Heart left ventricle (tissue), 16 donors: ENCODE measurements at places on chromosomes 6 and 20. TPM values are rescaled to one million over a fixed set of nuclear protein-coding genes. Genes with fewer than 3 reads are reported as not detected.

DNA sequence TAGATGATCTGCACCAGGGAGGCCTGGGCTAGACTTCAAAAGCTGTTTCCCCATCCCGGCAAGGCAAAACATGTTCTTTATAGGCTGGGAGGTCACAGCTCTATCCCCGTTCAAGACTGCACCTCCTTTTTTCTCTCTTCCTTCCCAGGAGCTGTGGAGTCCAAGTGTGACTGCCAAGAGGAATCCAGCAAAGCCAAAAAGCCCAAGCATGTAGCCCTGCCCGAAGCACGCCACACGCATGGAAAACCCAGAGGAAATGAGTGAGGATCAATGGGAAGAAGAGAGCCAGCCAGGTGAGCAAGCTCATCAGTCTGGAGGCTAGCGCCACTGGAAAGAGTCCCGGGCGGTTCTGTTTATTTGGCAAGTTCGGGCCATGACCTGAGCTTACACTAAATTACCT lies 240.4 kb downstream of the PRL start:
- DNase-seq, result no peak

DNA sequence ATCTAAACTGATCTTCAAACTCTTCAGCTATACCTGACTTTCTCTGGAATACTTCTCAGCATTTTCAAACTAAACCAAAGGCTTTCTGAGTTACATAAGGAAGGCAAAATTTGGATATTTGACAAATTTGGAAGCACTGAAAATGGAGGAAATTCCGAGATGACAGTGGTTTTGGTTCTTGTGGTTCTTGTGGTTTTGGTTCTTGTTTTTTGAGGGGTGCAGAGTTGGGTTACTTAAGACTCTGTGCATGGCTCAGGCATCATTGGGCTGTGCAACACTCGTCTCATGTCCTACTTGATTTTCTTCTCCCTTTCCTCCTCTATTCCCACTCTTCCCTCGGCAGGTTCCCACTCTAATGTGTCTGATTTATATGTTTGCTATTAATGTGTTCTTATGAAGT lies 78.0 kb downstream of the SLC22A3 start:
- no peak for DNase-seq

DNA sequence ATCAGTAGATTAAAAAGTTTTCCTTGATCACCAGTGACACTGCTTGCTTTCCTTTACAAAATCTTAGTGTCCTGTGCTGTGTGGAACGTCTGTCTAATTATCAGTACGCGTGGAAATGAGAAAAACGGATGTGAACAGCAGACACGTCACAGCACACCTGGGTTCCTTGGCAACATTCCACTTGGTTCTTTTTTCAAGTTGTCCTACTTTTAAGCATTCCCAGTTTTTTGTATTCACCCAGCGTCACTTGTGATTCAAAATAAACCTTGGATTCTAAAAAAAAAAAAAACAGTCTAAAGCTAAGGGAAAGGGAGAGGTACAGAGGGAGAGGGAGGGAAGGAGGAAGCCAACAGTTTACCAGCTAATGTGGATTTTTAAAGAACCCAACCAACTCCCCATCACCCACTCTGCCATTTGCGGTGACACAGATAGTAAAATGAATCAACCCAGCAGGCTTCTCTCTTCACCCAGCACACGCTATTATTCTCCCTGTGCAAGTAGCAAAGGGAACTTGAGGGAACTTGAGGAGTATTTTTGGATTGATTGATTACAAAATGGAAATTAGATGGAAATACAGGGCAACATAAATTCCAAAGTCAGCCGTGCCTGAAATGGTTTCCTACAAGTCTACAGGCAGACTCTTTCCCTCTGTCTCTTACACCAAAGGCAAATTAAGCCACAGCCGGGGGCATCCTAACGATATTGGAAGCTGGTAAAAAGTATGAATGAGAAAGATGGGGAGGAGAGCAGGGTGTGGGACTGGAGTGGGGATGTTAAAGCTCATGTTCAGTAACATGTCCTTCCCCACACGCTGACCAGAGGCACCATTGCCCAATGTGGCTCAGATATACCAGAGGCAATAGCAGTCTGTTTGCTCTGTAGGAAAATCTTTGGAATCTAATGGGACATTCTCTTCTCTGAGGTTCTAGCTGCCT lies 129.8 kb downstream of the SASH1 start:
- no peak for DNase-seq

DNA sequence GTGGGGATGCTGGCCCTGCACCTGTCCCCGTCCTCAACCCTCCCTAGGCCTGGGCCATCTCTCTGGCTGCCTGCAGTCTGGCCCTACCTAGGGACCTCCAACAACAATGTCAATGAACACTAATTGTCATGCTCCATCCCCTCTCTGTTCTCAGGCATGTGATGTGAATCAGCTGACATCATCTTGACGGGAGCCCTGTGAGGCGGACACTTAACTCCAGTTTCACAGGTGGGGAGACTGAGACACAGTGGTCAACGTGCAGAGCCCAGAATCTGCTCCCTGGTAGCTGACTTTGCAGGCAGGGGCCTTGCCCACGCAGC lies 762 bp upstream of the TCEA2 start:
- DNase-seq, result no peak

- DNase-seq, result no peak
Measured at GRCh38 chr20:34082232-34082887, 29.7 kb downstream of the EIF2S2 start.

DNA sequence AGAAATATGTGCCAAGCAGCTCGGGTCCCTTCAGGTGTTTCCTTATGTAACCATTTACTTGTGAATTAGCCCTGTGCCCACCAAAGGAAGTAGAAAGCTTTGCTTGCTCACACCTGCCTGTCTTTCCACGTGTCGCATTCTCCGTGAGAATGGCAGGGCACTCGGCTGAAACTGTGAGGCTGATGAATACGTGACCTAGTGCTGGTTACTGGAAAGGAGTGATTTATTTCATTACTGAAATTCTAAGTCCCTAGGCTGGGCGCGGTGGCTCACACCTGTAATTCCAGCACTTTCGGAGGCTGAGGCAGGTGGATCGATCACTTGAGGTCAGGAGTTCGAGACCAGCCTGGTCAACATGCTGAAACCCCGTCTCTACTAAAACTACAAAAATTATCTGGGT lies 45.9 kb upstream of the TULP1 start:
- no peak for DNase-seq

- DNase-seq, result no peak
Measured at GRCh38 chr6:133587546-133588160, 301.3 kb upstream of the TCF21 start.

- no peak for DNase-seq
Measured at GRCh38 chr20:21507400-21508229, 6.2 kb downstream of the NKX2-2 start.

GRCh38 chr20:47215653-47216397 lies 140.7 kb downstream of the ZMYND8 start:
- DNase-seq, result no peak

DNA sequence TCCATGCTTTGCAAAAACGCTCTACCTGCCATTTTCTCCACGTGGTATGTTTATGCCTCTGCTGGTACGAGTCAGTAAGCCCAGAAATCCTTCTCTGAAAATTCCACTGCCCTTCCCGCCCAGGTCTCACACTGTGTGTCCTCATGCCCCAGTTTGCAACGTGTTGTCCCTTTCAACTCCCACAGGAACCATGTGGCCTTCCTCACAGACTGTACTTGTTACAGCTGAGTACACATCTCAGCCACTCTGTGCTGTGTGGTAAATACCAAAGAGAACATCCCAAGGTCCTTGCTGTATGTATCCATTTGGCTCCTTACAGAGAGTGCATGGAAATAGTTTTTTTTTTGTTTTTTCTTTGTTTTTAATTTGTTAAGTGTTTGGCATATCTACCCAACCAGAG lies 56.9 kb downstream of the RTN4IP1 start:
- no peak for DNase-seq

DNA sequence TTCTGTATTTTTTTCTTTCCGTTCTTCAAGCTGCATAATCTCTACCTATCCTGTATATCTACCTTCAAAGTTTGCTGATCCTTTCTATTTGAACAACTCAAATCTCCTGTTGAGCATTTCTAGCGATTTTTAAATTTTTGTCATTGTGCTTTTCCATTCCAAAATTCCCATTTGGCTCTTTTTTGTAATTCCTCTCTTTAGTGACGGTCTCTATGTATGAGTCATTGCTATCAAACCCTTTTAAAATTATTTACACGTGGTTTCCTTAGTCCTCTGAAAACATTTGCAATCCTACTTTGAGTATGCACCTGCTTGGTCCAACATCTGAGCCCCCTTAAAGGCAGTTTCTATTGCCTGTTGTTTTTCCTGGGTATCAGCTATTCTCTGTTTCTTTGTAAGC lies 100.5 kb upstream of the FOXC1 start:
- DNase-seq, result no peak

- DNase-seq, result no peak
Measured at GRCh38 chr6:34238585-34239499, 2.2 kb downstream of the HMGA1 start.

DNA sequence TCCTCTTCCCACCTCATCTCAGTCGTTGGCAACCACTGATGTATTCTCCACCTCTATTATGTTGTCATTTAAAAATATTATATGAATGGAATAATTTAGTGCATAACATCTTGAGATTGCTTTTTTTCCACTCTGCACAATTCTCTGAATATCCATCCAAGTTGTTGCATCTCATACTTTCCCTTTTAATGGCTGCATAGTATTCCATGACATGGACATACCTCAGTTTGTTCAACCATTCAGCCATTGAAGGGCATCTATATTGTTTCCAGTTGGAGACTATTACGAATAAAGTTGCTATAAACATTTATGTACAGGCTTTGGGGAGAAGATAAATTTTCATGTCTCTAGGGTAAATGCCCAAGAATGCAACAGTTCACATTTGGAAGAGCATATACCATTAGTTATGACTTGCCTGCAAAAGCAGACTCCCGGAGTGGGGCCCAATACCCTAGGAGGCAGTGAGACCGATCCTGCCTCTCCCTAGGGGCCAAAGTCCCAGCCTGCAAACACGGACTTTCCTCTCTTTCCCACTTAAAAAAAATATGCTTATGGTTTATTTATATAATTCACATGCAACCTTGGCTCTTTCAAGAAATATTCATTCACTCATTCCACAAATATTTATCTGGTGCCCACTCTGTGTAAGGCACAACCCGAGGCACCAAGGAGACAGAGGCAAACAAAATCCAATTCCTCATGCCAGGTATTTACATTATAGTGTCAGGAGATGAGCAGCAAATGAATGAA lies 227.0 kb upstream of the PMEPA1 start:
- no peak for DNase-seq

DNA sequence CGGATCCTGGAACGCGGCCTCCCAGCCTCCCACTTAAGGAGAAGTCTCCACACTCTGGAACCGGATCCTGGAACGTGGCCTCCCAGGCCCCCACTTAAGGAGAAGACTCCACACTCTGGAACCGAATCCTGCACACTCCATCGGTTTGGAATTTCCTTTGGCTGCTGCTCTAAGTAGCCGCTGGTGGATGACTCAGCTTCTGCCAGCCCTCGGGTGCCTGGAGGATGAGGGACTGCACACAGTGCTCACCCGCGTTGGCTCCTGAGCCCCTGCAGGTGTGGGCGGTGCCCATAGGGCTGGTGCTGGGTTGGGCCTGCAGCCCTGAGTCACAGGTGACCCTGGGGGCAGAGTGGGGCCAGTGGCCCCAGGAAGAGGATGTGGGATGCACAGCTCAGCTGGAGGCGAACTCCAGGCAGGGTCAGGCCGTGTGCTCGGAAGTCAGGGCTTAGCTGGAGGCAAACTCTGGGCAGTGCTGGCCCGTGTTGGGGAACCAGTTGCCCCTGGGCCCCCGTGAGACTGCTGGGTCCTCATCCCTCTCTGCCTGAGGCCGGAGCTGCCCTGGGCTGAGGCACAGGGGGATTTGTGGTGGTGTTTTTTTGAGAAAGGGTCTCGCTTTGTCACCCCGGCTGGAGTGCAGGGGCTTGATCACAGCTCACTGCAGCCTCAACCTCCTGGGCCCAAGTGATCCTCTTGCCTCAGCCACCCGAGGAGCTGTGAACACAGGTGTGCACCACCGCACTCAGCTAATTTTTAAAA lies 13.9 kb upstream of the TNFRSF6B start:
- DNase-seq, result peak; percentile 70

- DNase-seq, result no peak
Measured at GRCh38 chr20:43736588-43737158, 9.9 kb upstream of the GTSF1L start.

GRCh38 chr6:37489697-37490336 lies 9.9 kb downstream of the CCDC167 start:
- DNase-seq, result no peak

DNA sequence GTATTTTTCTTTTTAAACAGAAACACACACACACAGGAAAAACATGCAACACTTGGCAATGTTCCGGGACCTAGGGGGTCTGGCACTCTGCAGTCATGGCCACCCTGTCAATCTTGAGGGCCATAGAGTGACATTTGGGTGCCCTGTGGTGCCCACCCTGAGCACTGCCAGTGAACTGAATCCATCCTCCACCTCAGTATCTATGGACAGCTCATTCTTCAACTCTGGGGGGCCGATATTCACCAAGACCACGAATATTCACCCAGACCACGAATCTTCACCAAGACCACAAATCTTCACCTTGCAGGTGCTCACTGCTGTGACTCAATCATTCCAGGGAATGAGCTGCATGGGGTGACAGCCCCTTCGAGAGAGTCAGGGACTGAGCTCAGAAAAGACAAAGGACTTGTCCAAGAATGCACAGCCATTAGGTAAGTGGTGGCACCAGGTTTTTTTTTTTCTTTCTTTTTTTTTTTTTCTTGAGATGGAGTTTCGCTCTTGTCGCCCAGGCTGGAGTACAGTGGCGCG lies 19.1 kb downstream of the SNAI1 start:
- no peak for DNase-seq

SSTR4 gene
- not detected for total RNA-seq

THBD gene
- 17.3 TPM for total RNA-seq

LY6G6D gene
- total RNA-seq, result not detected

PTPRT gene
- 0.30 TPM for total RNA-seq

LY86 gene
- 13.4 TPM for total RNA-seq

LTA gene
- total RNA-seq, result not detected
